ENCODE measurements at places on chromosomes 3 and 15.
A peak's percentile ranks its signal among the peaks of the same experiment; 100 is the strongest.

GRCh38 chr15:80055933-80056332, 3.5 kb upstream of the ZFAND6 start:
- no peak for DNase-seq

DNA sequence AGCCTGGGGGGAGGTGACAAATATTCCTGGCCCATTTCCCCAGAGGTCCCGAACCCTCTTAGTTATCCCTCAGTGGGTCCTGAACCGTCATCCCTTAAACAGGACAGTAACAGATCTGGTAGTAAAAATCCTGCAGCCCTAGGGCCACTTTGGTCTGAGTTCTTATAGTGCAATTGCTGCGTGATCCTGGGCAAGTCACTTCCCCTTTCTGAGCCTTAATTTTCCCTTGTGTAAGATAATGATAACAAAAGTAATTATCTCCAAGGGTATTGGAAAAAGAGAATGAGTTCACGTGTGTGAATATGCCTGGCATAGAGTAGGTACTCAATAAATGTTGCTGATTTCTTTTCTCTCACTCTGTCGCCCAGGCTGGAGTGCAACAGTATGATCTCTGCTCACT, 2.9 kb upstream of the JAGN1 start:
- DNase-seq, result no peak

- no peak for DNase-seq
Measured at GRCh38 chr3:89908711-89909213, 801.3 kb downstream of the EPHA3 start.

GRCh38 chr3:73727117-73727821, 102.5 kb upstream of the PDZRN3 start:
- DNase-seq, result peak; percentile 36

DNA sequence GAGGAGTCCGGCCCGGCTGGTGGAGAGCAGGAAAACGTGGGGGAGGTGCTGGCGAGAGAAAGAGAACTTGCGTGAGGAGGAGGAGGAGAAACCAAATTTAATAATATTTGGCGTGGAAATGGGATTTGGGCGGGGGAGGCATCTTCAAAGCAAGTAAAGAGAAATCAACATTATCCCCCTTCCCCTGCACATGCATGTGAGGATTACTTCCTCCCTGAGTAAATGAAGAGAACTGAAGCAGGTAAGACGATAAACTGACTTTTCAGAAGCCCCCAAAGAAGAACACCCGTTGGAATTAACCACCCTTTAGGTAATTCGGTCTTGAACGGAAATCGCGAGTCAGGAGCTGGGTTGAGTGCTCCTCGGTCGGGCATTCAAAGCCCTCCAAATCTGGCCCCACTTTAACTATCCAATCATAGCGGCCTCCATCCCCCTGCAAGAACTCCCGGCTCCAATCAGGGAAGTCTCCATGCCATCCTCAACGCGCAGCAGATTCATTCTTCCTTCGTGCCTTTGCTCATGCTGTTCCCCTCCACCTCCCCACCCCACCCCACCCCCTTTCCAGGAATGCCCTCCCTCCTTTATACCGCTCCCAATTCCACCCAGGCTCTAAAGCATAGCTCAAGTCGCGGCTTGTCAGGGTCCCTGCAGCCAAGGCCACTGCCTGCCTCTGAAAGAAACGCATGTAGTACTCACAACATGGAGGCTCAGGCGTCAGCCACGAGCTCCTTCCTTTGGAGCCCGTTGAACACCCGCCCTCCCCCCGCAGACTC, 545 bp upstream of the RFX7 start:
- DNase-seq, result peak; percentile 65

DNA sequence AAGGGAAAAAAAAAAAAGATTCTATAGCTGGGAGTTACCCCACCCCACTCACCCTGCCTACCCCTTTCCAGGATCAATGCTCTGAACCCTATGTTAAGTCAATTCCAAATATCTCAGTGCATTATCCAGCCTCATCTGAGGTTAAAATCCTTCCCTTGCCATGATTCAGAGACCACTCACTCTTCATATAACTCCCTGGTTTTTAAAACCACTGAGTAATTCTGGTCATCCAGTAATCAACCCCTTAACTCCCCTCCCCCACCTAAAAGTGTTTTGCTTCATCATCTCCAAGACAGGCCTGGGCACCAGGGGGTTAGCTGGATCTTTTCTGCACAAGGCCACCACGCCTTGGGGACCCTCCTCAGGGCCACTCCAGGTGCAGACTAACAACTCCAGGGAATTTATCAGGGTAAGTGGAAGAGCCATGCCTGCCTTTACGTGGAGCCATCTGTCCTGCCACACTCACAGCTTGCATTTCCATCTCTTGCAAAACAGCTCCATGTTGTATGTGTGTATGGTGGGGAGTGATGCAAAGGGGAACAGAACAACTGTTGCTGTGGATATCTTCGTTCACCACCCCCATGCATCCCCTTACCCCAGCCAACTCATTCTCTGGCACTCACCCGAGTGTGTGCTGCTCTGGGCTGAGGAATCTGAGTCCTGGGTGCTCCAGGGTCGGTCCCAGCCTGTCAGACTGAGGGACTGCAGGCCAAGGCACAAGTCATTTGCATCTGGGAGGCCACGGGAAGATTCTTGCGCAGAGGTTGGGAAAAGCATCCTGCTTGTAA, 30.7 kb upstream of the RPS17 start:
- peak; percentile 34 for DNase-seq

DNA sequence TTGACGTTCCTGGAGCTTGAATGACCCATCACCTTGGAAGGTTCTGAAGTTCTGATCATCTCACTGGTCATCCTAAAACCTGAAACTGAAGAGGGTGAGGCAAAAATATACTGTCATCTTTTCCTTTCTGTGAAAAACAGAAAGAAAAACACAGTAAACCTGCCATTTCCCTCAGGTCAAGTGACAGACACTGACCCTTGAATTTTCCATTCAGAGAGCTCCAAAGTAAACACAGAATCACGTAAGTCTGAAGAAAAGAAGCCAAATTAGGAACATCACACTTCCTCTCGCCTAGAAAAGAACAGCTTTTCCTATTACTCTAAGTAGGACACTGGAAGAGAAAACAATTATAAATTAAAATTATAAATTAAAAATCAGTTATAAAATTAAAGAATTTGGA, 78.7 kb upstream of the TGFBR2 start:
- DNase-seq, result no peak

DNA sequence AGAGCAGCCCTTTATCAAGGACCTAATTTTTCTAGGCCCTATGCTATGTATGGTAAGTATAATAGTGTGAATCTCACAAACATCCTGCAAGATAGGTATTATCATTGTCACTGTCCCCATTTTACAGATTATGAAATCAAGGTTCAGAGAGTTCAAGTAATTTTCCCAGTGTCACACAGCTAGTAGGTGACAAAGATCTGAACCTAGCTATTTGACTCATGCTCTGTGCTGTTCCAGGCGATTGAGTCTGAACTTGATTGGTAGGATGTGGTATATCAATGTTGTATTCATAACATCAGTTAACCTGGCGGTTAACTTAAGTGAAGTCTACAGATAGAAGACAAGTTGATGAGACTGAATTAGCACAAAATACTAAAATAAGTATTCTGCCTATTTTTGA, 229.9 kb downstream of the CHST2 start:
- no peak for DNase-seq

DNA sequence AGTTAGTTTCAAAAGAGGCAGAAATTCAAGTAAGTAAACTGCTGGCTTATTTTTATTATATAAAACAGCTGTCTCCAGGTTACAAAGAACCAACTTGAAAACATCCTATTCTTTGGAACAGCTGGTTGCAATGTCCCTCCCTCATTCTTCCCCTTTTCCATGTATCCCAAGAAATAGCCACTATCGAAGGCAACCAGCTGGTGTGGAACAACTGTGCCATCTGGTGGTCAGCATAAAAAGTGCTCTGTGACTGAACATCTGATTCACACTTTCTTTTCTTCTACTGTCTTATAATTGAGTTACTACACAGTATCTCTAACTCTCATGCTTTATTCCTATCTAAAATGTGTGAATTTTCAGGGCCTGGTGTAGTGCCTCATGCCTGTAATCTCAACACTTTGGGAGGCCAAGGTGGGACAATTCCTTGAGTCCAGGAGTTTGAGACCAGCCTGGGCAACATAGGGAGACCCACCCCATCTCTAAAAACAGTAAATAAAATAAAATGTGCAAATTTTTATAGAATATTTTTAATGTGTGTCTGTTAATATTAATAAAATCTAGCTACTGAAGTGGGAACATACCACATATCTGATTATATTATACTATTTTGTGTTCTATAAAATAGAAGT, 9.6 kb downstream of the OSBPL11 start:
- DNase-seq, result peak; percentile 61

GRCh38 chr3:178676077-178676476, 139.8 kb downstream of the KCNMB2 start:
- no peak for DNase-seq

GRCh38 chr3:112676659-112677234, 35.8 kb upstream of the CCDC80 start:
- peak; percentile 34 for DNase-seq

DNA sequence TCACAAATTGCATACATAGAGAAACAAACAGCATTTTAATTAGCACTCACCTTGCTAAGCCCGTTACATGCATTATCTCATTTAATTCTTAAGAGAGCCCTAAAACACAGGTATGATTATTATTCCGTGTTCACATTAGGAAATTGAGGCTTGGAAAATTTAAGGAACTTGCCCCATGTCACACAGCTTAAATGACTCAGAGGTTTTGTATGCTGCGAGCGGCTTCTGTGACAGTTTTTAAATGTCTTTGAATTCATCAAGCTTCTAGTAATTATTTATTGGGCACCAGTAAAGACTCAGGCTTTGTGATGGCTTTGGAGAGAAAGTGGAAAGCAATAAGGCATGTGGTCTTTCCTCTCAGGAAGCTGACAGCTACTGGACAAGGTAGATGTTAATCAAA, 166.7 kb upstream of the THBS1 start:
- DNase-seq, result no peak

DNA sequence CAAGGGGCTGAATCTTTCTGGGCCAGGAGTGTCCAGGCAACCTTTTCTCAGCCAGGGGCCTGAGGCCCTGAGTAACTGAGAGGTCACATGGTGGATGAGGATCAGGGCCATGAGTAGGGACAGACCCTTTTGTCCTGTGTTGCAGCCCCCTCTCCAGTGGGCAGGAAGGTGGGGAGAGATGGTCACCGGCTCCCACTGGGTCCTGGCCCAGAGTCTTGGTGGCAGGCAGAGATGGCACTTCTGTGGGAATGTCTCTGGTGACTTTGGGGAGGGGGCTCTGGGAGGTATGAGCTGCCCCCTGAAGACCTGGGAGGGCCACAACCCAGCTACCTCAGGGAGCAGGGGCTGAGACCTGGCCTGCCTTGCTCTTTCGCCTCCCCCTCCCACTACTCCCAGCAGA, 6.8 kb downstream of the ESYT3 start:
- no peak for DNase-seq

DNA sequence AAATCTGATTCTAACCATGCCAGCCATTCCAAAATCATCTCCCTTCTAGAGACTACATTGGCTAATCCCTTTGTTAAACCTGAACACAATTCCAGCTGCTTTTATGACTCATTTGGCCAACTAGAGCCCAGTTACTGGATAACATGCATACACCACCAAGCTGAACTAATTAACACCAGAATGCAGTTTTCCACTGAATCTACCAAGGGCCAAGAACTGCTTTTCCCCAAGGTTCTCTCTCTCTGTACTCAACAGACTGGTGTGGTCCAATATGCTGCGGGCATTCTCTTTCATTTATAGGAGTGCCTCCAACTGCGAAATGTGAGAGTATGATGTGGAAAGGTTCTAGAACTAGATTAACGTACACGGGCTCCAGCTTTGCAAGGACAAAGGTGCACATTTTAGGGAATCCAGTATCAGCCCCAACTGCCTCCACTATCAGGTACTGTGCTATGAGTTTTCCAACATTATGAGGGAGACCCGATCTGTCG, 1.5 kb downstream of the CHSY1 start:
- DNase-seq, result no peak

DNA sequence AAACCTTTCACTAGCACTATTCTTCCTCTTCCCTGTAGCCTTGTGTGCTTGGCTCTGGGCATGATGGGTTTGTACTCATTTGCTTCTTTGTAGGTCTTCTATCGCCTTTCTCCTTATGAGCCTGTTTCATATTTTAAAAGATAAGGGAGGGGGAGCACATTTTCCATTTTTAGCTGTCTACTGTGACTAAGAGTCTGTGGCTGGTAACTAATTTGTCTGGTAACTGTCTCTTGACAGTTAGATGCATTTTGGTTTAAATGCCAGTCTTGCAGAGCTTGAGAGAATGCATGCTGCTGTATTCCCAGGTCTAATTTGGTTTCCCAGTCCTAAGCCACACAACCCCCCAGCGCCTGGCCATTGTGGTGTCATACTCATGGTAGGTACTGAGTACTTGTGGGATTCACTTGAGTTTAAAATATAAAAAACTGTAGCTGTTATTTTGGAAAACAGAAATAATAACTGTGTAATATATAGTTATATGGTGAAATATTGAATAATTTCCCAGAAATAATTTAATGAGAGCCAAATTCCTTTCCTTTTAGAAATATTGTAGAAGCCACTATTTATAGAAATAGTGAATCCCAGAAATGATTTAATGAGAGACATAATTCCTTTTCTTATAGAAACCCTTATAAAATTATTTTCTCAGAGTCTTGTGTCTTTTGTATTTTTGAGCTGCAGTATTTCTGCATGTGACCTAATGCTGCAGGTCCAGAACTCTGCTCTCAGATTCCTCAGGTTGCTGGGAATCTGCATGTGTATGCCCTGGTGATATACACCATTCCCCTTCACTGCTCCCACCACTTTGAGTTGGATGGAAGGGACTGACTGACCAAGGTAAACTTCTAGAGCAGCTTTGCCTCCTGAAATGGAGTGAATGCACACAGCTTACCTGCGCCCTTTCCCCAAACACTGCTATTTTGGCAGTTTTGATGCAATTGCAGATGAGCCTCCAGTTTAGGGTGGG, 13.9 kb upstream of the GPR171 start:
- no peak for DNase-seq

- DNase-seq, result no peak
Measured at GRCh38 chr3:127427156-127427555, 139.3 kb upstream of the PRR20G start.

- no peak for DNase-seq
Measured at GRCh38 chr3:28134792-28135375, 106.5 kb upstream of the CMC1 start.

DNA sequence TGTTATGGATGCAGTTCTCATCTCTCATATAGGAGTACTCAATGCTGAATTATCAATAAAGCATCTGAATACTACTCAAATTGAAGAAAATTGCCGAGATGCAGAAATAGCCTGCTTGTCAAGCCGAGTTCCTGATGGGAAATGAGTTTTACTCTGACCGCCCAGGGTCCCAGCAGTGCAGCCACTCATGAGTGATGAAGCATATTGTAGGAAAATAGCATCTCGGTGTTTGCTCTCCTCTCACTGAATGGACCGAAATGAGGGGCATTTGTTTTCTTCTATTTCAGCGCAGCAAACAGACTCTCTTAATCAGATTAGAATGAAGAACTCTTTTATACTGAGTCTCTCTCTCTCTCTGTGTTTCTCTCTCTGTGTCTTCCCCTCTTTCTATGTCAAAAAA, 190.0 kb downstream of the GABRB3 start:
- DNase-seq, result no peak

- no peak for DNase-seq
Measured at GRCh38 chr3:128322030-128323022, 144.4 kb downstream of the DNAJB8 start.

Data from hippocampal formation (tissue), 2 donors.